ENCODE measurements at places on chromosomes 6 and 20. TPM values are rescaled to one million over a fixed set of nuclear protein-coding genes. Genes with fewer than 3 reads are reported as not detected.

GRCh38 chr6:141133836-141134235 is 998.9 kb upstream of the GJE1 start:
- no peak overlapping the region for H3K4me3 ChIP-seq
- H3K4me1 ChIP-seq: no peaks in the 10 kb centered on the region

DNA sequence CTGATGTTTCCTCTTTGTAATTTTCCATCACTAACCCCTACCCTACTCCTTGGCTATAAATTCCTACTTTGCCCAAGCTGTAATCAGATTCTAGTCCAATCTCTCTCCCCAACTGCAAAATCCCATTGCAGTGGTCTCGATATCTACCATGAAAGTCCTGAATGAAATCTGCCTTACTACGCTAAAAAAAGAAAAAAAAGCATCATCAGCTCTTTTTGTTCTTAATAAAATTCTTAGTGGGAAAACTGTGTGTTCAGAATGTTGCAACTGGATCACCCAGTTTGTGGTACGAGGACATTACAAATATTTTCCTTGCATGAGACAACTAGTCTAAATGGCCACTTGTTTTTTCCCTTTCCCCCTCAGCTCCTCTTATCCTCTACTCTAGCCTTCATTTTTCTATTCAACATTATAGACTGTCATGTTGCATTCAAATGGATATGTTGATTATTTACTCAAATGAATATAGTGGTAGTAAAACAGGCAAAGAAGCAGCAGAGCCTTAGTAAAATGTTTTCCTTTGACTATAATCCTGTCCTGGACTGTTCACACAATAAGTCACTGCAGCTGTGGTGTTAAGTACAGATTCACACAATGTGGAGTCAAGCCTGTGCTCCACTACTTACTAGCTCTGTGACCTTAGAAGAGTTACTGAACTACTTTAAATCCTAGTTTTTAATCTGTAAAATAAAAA is 527.1 kb upstream of the MARCKS start:
- no peak for DNase-seq
- no peaks in the 10 kb centered on the region for H3K36me3 ChIP-seq
- no peak overlapping the region for H3K4me3 ChIP-seq
- H3K27me3 ChIP-seq: no peaks in the 10 kb centered on the region

GRCh38 chr6:137494988-137495702 is 951 bp upstream of the OLIG3 start:
- H3K36me3 ChIP-seq: no peaks in the 10 kb centered on the region
- no peak overlapping the region for H3K27ac ChIP-seq
- H3K4me1 ChIP-seq: peaks cover 53% of the 10 kb centered on the region
- peaks cover 94% of the 10 kb centered on the region for H3K27me3 ChIP-seq
- peak; percentile 18 for DNase-seq

GRCh38 chr6:21831521-21832291 is 238.2 kb downstream of the SOX4 start:
- H3K27me3 ChIP-seq: no peaks in the 10 kb centered on the region
- H3K4me1 ChIP-seq: no peaks in the 10 kb centered on the region
- no peak overlapping the region for H3K27ac ChIP-seq
- no peak overlapping the region for H3K4me3 ChIP-seq

DNA sequence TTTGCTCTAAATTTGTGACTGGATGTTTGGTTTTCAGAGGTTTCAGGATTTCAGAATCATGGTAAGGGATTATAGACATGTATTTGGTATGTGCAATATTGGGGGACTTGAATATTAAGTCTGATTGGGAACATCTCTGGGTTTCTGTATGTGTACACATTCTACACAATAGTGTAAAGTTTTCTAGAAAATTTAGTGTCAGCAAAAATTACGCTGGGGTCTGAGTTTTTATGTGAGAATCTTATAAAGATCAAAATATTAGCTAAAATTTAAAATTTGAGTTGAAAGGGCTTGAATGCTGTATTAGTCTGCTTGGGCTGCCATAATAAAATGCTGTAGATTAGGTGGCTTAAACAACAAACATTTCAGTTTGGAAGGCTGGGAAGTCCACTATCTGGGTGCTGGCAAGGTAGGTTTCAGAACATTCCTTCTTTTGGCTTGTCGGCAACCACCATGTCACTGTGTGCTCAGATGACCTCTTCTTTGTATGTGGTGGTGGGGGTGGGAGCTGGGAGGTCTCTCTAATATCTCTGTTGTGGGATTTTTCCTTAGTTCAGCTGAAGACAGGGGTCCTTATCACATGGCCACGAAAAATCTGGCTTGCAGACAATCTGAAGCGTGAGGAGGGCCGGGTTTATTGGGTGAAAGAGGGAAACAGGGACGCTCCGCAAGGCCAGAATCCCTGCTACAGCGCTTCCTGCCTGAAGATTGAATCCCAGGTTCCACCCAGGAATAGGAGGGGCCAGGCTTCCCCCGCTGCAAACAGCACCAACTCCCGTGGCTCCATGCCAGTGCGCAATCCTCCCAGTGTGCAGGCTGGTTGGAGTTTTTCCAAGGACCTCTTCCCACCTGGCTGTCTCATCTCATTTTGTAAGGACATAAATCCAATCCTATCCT is 299.7 kb downstream of the PLCB1 start:
- peaks cover 13% of the 10 kb centered on the region for H3K4me1 ChIP-seq
- peaks cover 2% of the 10 kb centered on the region for H3K27me3 ChIP-seq
- DNase-seq: no peak

DNA sequence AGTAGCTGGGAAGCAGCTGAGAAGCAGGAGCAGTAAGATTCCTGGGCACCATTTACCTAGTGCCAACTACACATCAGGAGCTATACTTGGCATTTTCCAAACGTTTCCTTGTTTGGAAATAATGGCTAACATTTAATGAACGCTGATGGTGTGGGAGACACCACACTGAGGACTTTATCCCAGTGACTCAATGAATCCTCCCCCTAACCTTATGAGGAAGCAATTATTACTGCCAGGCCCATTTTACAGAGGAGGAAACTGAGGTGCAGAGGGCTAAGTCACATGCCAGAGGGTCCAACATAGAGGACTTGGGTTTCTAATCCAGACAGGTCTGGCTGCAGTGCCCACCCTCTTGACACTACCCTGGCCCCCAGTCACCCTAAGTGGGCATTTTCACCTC is 6.1 kb downstream of the PTGIS start:
- H3K4me1 ChIP-seq: no peaks in the 10 kb centered on the region
- no peak overlapping the region for H3K4me3 ChIP-seq
- DNase-seq: no peak
- H3K27ac ChIP-seq: no peak overlapping the region

DNA sequence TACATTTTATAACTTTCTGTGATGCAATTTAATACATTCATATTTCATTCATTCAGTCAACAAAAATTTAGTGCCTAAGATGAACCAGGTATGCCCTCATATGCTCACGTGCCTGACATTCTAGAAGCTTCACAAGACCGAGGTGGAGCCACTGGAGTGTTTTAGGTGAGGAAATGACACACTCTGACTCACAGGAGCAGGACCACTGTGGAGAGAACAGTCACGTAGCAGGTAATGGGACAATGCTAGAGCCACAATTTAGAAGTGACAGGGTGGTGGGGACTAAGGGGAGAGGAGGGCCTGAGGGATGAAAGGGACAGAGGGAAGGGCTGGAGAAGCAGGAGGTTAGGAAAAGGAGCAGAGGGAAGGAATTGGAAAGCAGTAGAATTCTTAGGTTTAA is 17.6 kb upstream of the HLA-A start:
- no peaks in the 10 kb centered on the region for H3K36me3 ChIP-seq
- peaks cover 17% of the 10 kb centered on the region for H3K4me1 ChIP-seq
- H3K27me3 ChIP-seq: no peaks in the 10 kb centered on the region
- peak; percentile 35 for DNase-seq
- no peak overlapping the region for H3K27ac ChIP-seq

- H3K4me3 ChIP-seq: no peak overlapping the region
- DNase-seq: no peak
- H3K27me3 ChIP-seq: peaks cover 9% of the 10 kb centered on the region
These were observed 80.8 kb downstream of the SLC22A23 start for GRCh38 chr6:3376064-3376463.

DNA sequence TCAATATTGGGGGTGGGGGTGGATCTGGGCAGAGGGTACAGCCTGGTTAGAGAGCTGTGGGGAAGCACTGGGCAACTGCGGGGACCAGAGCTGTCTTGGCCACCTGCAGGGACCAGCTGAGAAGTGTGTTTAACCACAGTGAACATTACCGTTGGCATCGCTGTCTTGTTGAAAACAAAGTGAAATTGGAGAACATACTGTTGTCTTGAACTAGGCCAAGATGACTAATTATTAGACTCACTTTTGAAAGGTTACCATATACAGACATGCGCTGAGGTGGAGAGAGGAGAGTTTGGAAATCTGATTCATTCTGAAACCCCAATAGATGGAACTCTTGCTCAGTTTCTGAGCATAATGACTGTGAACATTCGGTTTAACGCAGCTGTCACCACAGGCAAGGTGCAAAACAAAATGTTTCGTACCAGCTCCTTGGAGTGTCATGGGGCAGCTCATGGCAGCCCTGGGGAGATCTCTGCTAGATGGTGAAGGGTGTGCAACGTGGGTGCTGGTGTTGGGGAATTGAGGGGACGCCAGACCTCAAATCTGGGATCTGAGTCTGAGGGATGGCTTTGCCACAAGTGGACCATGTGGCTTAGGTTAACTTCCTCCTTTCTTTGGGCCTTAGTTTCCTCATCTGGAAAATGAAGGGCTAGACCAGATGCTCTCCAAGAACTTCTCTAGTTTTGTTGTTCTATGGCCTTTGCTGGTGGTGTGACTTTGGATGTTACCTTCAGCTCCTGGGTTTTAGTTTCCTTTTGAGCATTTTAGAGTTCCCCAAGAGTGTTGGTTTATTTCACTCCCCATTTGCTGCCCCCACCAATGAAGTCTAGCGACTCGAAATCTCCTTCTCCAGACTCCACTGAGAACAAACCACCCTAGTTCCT is 24.6 kb upstream of the GTSF1L start:
- no peak overlapping the region for H3K4me3 ChIP-seq
- H3K27me3 ChIP-seq: peaks cover 26% of the 10 kb centered on the region
- H3K36me3 ChIP-seq: no peaks in the 10 kb centered on the region
- H3K27ac ChIP-seq: no peak overlapping the region

- H3K4me3 ChIP-seq: no peak overlapping the region
- H3K36me3 ChIP-seq: no peaks in the 10 kb centered on the region
- no peaks in the 10 kb centered on the region for H3K4me1 ChIP-seq
- peaks cover 2% of the 10 kb centered on the region for H3K27me3 ChIP-seq
- no peak overlapping the region for H3K27ac ChIP-seq
- DNase-seq: no peak
These were observed 219.9 kb downstream of the ALDH8A1 start for GRCh38 chr6:134730013-134730412.

- H3K27ac ChIP-seq: no peak overlapping the region
- peaks cover 9% of the 10 kb centered on the region for H3K4me1 ChIP-seq
- no peak overlapping the region for H3K4me3 ChIP-seq
These were observed 27.5 kb upstream of the TBXT start for GRCh38 chr6:166194914-166195859.

- DNase-seq: peak; percentile 31
- no peaks in the 10 kb centered on the region for H3K36me3 ChIP-seq
- no peak overlapping the region for H3K4me3 ChIP-seq
- peaks cover 31% of the 10 kb centered on the region for H3K4me1 ChIP-seq
- H3K27ac ChIP-seq: no peak overlapping the region
These were observed 1.3 kb downstream of the PI16 start for GRCh38 chr6:36955671-36956445.

DNA sequence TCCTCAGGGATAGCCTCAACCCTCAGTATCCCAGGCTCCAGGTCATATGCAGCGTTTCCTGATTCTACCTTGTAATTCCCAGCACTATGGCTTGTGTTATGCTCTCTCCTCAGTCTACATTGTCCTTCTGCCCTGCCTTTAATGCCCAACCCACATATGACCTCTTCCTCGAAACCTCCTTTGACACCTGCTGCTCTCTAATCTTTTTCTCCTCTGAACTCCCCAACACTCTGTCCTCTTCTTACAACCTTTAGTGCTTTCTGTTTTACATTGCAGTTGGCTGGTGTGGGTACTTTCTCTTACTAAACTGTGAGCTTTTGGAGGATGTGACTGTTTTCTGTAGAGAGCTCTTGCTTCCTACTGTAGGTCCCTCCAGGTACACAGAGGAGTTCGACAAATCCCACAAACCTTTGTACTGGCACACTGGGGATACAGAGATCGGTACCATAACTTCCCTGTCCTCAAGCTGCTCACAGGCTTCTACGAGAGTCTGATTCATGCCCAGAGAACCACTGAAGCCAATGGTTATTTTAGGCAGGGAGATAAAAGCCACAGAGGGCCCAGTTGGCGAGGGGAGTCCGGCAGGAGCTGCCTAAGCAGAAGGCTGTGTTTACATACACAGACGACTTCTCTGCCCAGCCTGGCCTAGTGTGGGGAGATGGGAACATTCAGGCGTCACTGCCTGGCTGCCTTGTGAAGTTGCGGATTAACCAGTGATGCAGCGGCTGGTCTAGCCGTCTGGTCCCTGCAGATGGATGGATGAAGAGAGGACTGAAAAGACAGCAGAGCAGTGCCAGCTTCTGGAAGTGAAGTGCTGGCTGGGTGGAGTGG is 8.4 kb upstream of the EPB41L1 start:
- no peak for DNase-seq
- no peaks in the 10 kb centered on the region for H3K36me3 ChIP-seq
- peaks cover 11% of the 10 kb centered on the region for H3K4me1 ChIP-seq
- no peak overlapping the region for H3K4me3 ChIP-seq

GRCh38 chr6:87808005-87808757 is 106.1 kb upstream of the AKIRIN2 start:
- H3K4me1 ChIP-seq: no peaks in the 10 kb centered on the region
- no peaks in the 10 kb centered on the region for H3K27me3 ChIP-seq
- H3K36me3 ChIP-seq: no peaks in the 10 kb centered on the region
- H3K27ac ChIP-seq: no peak overlapping the region

GRCh38 chr6:6760002-6760401 is 171.5 kb downstream of the LY86 start:
- no peak for DNase-seq
- no peaks in the 10 kb centered on the region for H3K27me3 ChIP-seq
- H3K4me3 ChIP-seq: no peak overlapping the region
- no peak overlapping the region for H3K27ac ChIP-seq

DNA sequence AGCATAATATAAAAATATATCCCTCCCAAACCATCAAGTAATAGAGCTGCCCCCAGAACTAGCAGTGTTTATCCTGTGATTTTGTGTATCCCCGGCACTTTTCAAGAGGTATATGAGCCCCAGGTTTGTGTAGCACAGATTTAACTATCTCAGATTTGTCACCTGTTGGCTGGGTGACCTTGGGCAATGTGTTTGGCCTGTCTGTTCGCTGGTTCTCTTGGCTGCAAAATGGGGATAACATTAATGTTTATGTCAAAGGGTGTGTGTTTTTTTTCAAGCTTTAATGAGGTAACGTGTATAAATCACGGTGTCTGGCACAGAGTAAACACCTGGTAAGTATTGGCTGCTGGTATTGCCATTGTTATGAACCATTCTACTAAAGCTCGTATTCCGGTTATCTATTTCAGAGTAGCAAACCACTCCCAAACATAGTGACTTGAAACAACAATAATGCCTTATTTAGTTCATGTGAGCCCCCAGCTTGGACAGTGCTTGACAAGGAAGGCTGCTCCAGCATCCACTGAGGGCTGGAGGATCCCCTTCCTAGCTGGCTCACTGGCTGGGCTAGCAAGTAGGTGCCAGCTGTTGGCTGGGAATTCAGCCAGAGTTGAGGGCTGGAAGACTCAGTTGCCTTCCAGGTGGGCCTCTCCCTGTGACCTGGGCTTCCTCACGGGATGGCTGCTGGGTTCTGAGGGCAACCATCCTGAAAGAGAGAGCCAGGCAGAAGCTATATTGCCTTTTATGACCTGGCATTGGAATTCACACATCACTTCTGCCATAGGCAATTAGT is 36.2 kb downstream of the PDRG1 start:
- no peaks in the 10 kb centered on the region for H3K36me3 ChIP-seq
- no peak overlapping the region for H3K27ac ChIP-seq
- DNase-seq: no peak
- no peaks in the 10 kb centered on the region for H3K27me3 ChIP-seq
- no peaks in the 10 kb centered on the region for H3K4me1 ChIP-seq

PKIB gene
- total RNA-seq: 0.95 TPM

OPRM1 gene
- total RNA-seq: not detected

Measured in natural killer cell (primary cell).